ENCODE measurements at places on chromosomes 2 and 18. TPM values are rescaled to one million over a fixed set of nuclear protein-coding genes. Genes with fewer than 3 reads are reported as not detected.
A peak's percentile ranks its signal among the peaks of the same experiment; 100 is the strongest.

IGFBP2 gene
- total RNA-seq: 40.1 TPM

TMEM247 gene
- not detected for total RNA-seq

PSMA8 gene
- not detected for total RNA-seq

SLC38A11 gene
- total RNA-seq: not detected

TUBB8B gene
- not detected for total RNA-seq

COLEC12 gene
- total RNA-seq: 25.9 TPM

FAM228A gene
- total RNA-seq: 2.1 TPM

DSC1 gene
- not detected for total RNA-seq

HNMT gene
- 2.7 TPM for total RNA-seq

- DNase-seq: peak; percentile 70
Measured at GRCh38 chr2:28360718-28361293, 31.9 kb upstream of the FOSL2 start.

DNA sequence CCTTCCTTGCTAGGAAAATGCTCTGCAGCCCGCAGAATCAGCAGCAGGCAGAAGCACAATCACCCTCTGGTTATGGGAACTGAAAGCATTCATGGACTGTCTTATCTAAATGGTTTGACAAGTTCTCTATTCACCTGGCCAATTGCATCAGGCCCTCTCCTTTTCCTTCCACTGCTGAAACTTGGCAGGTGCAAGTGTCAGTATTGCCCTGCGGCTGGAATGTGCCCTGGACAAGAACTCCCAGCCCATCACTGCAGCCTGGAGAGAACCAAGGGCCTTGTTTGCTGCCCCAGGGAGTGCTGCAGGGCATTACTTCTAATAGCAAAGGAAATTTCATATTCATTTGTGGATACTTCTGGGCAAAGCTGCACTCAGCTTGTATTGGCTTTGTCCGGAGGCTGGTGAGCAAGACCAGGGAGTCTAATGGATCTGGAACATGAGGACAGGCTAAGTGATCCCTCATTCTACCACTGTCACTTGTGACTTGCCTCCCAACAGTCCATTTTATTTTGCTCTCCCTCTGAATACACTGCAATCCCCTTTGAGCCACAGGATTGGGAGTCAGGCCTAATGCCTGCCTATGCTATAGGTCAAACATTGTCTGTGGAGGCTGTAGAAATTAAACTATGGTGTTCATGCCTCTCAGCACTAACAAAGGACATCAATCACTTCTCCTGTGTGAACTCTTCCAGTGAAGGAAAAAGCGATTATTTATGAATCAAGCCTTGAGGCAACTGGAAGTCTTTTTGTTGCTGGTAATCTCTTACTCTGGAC, 116.9 kb downstream of the LYPD6B start:
- DNase-seq: no peak

GRCh38 chr2:9145109-9145751, 61.4 kb upstream of the ASAP2 start:
- DNase-seq: peak; percentile 87

GRCh38 chr2:152925547-152926448, 207.4 kb downstream of the ARL6IP6 start:
- peak; percentile 64 for DNase-seq

GRCh38 chr2:178304333-178304732, 110.0 kb downstream of the OSBPL6 start:
- DNase-seq: no peak

DNA sequence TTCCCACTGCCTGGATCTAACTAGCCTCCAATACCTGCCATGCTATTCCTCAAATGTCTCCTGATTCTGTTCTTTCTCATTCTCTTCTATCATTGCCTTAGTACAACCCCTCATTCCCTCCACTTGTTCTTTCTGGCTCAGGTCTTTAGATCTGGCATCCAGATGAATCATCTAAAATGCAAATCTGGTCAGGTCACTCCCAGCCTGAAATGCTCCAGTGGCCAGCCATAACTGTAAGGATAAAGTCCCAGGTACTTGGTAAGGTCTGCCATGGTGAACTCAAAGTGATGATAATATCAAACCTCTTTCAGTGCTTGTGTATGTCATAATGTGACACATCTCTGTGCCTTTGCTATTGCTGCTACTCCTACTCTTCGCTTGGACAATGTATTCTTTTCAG, 2.9 kb upstream of the SNRNP27 start:
- no peak for DNase-seq

GRCh38 chr18:62518460-62519375, 4.1 kb upstream of the ZCCHC2 start:
- DNase-seq: no peak

- no peak for DNase-seq
Measured at GRCh38 chr2:238100821-238101771, 956 bp downstream of the ESPNL start.

DNA sequence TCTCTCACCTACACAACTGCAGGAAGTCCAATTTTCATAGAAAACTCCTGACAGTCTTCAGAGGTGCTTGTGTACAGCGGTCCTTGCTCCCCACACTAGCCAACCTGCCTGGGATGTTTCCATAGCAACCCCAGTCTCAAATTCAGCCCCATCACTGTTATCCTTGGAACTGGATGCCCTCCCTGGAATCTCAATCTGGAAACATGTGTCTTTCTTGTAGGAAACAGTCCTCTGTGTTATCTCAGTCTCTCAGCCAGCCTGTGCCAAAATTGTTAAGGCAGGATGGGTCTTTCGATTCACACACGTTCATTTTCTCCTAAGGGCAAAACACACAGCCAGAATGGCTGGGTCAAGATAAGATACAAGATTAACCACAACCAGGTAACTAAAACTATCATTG, 295.5 kb upstream of the RND3 start:
- DNase-seq: no peak

DNA sequence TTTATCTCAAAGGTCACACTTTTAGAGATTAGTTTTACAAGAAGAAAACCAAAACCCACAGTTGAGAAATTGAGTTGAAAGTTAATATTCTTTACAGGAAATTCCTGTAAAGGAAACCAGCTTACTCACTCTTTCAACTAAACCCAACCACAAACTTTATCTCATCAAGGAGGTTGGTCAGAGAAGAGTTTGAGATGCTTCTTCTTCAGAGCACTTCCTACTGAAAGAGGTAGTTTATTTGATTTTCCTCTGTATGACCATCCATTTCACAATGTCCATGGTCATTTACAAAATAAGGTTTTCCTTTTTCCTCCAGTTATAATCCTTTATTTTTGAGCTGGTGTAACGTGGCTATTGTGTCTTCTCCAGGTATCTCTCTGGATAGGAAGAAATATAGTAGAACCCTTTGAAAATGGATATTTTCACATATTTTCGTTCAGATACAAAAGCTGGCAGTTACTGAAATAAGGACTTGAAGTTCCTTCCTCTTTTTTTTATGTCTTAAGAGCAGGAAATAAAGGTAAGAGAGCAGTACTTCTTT, 4.5 kb upstream of the IL18RAP start:
- peak; percentile 6 for DNase-seq

DNA sequence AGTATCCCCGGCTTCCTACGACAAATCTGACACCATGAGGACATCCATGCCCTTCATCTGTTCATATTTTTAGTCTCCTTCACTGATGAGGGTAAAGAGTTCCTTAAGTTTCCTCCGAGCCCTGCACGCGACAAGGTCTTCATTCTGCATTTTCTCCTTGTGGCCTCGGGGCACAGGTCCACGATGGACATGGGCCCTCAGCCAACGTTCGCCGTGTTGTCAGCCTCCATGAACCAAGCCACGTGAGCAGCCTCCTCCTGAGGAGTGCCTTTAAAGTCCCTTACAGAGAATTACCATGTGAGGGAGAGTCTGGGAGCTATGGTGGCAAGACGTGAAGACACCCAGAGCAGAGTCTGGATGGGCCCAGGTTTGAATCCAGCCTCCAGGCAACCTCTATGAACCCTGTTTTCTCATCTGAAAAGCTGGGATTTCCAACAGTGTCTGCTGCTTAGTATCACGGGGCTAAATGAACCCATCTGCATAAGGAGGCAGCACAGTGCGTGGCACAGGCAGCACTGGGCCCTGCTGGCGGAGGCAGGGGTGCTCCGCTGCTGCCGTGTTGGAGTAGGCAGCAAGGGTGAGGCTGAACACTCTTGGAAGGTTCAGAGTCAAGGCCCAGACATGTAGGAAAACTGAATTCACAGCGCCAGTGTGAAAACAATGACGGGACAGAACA, 54.1 kb downstream of the EIPR1 start:
- no peak for DNase-seq

GRCh38 chr2:202765436-202765835, 106.1 kb downstream of the ICA1L start:
- DNase-seq: no peak

DNA sequence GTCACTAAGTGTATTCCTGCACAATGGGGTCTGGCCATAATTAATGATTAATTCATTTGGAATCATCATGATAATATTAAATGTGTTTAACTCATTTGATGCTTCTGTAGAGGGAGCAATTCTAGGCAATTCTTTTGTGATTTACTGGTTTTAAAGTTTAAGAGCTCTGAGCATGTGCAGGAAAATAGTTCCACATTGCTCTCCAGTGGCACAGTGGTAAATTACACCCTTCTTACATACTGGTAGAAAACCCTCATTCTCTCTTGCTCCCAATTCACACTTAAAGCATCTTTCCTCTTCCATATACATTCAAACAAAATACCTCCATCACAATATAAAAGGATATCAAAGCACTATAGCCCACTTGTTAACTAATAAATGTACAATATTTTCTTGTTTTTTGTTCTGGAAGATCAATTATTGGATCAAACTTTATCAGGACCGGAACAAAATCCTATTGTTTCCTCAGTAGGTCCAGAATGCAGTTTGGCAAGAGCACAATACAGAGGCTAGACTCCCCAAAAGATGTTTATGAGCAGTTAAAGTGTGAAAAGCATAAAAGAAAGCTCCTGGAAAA, 844.3 kb downstream of the MBD2 start:
- peak; percentile 7 for DNase-seq

DNA sequence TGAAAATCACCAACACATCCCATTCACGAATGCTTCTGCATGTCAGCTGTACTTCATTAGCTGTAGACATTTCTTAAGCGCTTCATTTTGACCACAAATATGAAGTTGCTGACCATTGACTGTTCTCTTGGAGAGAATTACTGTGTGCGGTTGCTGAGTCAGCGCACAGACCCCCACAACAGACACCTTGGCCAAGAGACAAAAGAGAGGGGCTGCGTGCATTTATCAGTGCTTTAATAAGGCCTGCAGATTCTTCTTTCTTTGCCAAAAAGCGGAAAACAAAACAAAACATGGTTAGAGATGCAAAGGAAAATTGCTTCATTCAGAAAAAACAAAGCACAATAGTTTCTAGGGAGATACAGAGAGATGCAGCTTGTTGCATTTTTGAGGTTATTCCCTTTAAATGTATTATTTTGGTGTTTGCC, 174.7 kb downstream of the ACKR3 start:
- peak; percentile 95 for DNase-seq

DNA sequence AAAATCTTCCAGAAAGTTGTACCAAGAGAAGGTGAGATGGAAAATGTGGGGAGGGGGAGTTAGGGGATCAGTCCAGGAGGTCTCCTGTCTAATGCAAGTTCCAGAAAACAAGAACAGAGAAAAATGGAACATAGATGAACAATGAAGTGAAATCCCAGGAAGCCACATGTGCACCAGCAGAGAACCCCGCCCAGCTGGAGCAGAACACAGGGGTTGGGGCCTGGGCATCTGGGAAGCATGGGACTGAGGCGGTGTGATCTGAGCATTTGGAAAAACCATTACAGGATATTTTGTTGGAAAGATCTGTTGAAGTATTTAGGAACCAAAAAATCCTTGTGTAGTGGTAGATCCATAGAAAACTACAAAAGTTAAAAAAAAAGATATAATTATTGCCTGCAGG, 133.7 kb downstream of the INO80D start:
- DNase-seq: no peak

- peak; percentile 36 for DNase-seq
Measured at GRCh38 chr2:28300485-28301341, 91.9 kb upstream of the FOSL2 start.

- DNase-seq: no peak
Measured at GRCh38 chr2:190809139-190809764, 71.4 kb upstream of the GLS start.

DNA sequence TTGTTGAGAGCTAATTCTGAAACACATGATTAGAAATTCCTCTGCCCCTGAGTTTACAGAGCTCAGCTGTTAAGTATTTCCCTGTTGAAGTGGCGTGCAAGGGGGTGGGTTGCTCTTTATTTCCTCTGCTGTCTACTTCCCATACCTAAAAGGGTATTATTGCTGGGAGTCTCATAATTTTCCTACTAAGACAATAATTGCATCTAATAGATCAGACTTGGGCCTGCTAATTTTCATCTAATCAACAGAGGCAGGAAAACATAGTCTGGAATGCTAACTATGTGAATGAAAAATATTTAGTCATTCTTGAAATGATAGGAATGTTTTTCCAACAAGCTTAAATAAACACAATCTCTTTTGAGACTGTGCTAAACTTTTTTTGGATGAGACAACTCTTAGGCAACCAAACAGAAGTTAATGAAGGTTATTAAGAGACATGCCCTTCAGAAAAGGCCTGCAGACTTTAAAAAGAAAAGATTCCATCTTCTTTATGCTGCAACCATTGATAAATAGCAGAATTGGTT, 111.4 kb downstream of the FEZ2 start:
- peak; percentile 80 for DNase-seq

Data from GM23248 (cell line).